Activated CD8-positive, alpha-beta T cell treated with anti-CD3 and anti-CD28 coated beads for 36 hours (primary cell): ENCODE measurements at places on chromosomes 3 and 15.
A peak's percentile ranks its signal among the peaks of the same experiment; 100 is the strongest.

GRCh38 chr3:53264718-53265117, 8.9 kb upstream of the TKT start:
- H3K27me3 ChIP-seq = no peaks in the 10 kb centered on the region
- DNase-seq = no peak
- H3K4me3 ChIP-seq = no peak overlapping the region
- no peak overlapping the region for H3K27ac ChIP-seq
- no peaks in the 10 kb centered on the region for H3K36me3 ChIP-seq

GRCh38 chr15:42593143-42593542, 17.7 kb downstream of the STARD9 start:
- H3K27me3 ChIP-seq = no peaks in the 10 kb centered on the region
- peaks cover 3% of the 10 kb centered on the region for H3K36me3 ChIP-seq
- no peak for DNase-seq
- H3K4me3 ChIP-seq = no peak overlapping the region
- H3K4me1 ChIP-seq = no peaks in the 10 kb centered on the region
- H3K27ac ChIP-seq = no peak overlapping the region

DNA sequence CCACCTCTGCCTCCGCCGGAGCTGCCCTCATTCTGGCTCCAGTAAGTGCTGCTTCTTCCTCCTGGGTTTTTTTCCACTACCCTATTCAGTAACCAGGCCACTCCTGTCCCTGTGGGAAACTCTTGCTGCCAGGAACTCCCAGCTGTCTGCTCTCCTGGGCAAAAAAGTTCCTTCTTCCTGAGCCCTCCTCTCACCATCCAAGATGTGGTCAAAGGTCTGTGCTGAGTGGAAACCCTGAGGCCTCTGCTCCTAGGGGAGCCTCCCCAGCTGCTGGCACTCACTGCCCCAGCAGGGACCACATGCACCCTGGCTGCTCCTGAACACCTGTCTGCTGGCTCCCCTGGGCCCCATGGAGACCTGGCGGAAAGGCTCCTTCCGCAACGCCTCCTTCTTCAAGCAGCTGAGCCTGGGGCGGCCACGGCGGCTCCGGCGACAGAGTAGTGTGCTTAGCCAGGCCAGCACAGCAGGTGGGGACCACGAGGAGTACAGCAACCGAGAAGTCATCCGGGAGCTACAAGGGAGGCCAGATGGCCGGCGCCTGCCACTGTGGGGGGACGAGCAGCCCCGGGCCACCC, 454 bp downstream of the C15orf62 start:
- DNase-seq = peak; percentile 26
- H3K4me1 ChIP-seq = peaks cover 43% of the 10 kb centered on the region
- H3K27ac ChIP-seq = peak overlapping the region; percentile 92
- no peaks in the 10 kb centered on the region for H3K27me3 ChIP-seq

- H3K27me3 ChIP-seq = peaks cover 4% of the 10 kb centered on the region
- DNase-seq = no peak
- H3K4me3 ChIP-seq = no peak overlapping the region
These were observed 64.7 kb downstream of the EOMES start for GRCh38 chr3:27657404-27657803.
